NCI-H524 treated with DMSO at 0.1 percent for 48 hours (cell line): ENCODE measurements at places on chromosomes 7 and 10.

GRCh38 chr7:98470485-98471240, 69.8 kb upstream of the BAIAP2L1 start:
- no peak for DNase-seq

- no peak for DNase-seq
These were observed 7.2 kb upstream of the AKR1B10 start for GRCh38 chr7:134520130-134520529.

DNA sequence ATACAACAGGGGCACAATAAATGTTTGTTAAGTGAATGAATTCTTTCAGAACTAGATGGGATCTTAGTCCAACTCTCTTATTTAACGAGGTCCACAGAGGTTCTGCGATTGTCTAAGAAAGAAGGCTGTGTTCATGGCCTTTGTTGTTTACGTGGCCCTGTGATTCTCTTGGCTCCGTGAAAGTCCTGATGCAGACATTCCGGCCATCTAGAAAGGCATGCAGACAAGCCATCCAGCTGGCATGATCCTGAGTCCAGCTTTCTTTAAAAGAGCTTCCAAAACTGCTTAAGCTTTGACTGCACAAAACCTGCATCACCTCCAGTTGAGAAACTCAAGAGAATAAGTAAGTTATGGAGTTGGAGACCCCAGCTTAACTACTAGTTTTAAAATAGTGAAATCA, 26.0 kb downstream of the EGFR start:
- DNase-seq: no peak

DNA sequence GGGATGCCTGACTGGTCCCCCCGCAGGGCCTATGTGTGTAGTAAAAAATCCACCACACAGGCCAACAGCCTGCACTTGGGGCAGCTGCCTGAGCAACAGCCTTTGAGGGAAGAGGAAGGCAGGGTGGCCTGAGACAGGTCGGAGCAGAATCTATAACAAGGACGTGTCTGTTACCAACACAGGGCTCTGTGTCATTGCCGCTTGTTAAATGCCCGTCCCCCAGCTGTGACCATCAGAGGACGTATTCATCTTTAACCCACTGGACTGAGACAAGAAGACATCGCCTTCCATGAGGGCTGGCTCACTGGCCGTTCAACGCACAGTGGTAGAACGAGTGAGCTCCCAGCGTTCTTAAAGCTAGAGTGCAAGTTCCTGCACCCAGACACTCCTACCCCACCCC, 7.8 kb downstream of the PDIA4 start:
- no peak for DNase-seq

DNA sequence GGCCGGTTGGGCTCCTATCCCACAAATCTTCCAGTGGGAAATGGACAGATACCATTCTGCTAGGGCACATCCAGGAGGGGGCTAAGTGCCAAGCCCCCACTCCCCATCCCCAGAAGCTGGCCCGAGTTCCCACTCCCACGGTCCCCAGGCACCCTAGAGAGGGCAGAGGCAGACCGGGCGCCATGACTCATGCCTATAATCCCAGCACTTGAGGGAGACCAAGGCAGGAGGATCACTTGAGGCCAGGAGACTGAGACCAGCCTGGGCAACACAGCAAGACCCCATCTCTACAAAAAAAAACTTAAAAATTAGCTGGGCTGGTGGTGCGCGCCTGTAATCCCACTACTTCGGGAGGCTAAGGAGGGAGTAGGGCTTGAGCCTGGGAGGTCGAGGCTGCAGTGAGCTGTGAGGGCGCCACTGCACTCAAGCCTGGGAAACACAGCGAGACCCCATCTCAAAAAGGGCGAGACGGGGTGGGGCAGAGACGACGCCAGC, 870 bp downstream of the GNA12 start:
- DNase-seq: no peak

DNA sequence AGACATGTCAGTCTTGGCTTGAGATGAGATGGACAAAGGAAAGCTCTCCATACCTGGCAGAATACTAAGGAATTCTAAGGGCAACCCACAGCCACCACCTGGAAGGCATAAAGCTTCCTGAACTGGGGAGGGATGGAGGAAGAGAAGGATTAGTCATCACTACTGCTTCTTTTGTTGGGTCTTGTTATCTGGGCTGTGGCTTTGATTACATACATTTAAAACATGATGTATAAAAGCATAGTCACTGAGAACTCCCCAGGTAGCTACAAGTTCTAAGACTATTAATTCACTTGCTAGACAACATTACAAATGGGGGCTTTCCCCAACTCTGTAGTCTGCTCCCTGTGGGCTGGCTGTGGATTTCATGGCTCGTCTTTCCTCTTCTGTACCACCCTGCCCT, 58.2 kb downstream of the RBM33 start:
- no peak for DNase-seq

DNA sequence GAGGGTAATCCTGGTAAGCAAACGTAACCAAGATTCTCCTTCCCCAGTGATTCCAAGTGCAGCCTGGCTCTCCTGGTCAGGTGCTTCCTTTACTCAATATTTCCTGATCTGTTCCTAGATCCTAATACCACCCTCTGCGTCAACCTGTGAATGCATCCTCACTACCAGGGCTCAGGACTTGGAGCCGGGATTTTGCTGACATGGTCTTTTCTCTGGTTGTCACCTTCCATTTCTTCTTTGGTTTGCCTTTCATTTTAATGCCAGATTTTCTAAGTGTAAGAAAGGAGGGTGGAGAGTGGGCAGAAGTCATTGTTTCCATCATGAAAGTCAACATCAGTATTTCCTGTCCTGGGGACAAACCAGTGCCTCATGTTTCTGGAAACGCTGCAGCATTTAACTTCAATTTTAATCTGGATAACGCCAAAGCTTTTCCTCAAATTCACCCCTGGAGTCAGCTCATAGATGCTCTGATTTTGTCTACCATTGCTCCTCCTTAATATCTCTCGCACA, 210.4 kb upstream of the ZNF32 start:
- no peak for DNase-seq
